ENCODE measurements at places on chromosomes 11 and 22. TPM values are rescaled to one million over a fixed set of nuclear protein-coding genes. Genes with fewer than 3 reads are reported as not detected.

DNA sequence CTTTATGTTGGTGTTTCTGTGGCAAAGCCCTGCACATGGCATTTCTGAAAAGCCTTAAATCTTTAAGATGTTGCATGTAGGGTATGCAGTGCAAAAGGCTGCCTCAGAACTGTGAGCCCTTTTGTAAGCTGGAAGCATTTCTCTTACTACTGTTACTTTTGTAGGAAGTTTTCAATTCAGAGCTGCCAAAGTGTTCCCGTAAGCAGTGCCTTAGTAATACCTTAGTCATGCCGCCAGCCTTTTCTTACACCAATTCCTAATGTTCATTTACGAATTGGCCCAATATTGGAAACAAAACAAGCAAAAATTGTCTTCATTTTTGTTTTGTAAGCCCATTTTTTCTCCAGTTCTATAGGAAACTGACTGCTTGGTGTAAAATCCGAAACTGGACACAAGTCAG, 67.4 kb upstream of the RASSF10 start:
- DNase-seq = no peak

DNA sequence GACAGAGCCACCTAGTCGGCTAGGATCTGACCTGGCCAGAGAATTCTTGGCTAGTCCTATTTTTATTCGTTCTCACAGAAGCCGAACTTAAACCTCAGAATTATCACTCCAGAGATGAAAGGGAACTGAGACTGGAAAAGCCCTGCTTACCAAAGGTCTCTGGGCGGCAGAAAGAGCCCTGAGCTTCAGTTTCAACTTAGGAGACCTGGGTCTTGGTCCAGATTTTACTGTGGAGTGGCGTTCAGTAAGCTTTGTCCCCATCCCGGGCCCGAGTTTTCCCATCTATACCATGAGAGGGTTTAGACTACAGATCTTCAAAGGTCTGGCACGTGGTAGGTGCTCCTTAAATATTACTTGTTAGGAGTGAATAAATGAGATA, 516 bp downstream of the NEU3 start:
- DNase-seq = no peak

GRCh38 chr11:66689661-66690590, 12.2 kb upstream of the RBM4B start:
- DNase-seq = no peak

DNA sequence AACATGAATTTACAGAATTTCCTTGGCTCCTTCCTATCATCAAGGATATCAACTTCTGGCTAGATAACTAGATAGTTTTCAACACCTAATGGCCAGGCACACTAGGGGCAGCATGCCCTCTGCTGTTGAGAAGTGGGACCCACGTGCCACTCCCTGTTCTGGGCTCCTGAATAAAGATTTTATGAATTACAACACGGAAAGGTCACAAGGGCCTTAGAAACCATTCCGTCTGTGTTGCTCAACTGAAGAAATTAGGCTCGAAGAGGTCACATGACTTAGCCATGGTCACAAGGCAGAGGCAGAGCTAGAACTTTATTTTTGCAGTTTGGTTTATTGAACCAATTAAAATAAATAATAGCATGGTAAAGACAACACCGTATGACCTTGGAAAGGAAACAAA, 36.0 kb downstream of the PRCP start:
- DNase-seq = no peak

DNA sequence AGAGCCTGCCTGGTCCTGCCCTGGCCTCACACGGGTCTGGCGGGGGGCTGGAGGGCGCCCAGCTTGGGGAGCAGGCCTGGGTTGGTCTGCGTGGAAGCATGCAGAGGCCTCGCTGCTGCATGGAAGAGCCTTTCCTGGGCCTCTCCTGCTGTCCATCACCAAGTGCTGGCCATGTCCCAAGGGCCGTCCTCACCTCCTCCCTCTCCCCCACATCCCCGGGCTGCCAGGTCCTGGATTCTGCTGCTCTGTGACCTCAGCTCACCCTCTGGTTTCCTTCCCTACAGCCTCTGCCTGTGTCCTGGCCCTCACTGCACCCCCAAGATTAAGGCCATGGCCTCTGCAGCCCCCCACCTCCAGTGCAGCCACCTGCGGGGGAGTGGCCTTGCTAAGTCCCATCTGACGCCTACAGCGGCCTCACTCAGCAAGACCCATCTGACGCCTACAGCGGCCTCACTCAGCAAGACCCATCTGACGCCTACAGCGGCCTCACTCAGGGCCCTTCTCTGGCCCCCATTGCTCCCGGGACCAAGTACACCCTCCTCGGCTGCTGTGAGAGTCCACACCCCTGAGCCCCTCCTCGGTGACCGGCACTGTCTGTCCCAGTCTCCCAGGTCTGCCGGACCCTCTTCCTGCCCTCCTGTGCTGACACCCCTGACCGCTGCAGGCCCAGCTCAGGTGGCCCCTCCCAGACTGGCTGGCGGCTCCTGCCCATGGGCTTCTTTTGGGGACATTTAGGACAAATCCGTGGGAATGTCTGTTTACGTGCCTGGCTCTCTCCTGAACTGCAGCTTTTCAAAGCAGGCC, 119.5 kb upstream of the B3GAT1 start:
- DNase-seq = peak; percentile 23

- peak; percentile 94 for DNase-seq
Measured at GRCh38 chr11:100876815-100877520, 189.9 kb downstream of the ARHGAP42 start.

DNA sequence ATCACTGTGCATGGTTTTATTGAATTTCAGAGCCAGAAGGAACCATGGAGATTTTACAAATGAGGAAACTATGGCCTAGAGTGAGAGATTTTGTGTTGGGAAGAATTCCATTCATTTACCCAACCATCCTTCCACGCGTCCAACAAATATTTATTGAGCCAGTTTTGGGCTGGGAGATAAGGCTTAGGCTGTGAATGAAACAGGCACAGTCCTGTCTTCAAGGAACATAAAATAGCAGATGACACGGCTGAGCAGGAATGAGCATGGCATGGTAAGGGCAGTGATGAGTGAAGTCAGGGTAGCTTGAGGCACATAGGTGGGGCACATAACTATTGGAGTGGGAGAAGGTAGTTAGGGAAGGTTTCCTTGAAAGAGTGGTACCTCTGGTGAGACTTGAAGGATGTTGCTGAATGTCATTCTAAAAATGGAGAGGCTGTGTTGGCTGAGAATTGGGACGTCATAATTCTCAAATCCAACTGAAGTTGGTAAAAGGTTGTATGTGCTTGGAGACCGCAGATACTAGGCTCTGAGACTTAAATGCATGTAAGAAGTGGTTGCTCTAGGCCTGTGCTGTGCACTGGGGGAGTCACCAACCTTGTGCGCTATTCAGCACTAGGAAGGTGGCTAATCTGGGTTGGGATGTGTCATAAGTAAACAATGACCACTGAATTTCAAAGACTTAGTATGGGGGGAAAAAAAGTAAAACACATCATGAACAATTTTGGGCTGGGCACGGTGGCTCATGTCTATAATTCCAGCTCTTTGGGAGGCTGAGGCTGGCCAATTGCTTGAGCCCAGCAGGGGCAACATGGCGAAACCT, 51.9 kb downstream of the TEAD1 start:
- no peak for DNase-seq

- DNase-seq = no peak
Measured at GRCh38 chr11:130653838-130654636, 205.6 kb downstream of the ADAMTS15 start.

DNA sequence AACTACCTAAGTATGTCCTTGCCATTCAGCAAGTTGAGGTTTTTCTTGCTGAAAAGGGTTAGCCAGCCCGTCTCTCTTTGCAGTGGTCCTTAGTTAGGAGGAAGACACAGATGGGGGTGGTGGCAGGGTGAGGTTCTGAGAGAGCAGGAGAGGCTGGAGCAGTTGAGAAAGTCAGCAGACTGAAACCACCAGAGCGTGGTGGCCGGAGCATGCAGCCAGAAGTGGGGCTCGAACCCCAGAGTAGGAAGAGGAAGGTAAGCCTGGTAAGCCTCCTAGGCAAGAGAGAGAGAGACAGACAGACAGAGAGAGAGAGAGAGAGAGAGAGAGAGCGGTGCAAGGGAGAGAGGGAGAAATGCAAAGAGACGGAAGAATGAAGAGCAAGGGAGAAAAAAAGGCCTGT, 9.2 kb upstream of the SCN4B start:
- no peak for DNase-seq

DNA sequence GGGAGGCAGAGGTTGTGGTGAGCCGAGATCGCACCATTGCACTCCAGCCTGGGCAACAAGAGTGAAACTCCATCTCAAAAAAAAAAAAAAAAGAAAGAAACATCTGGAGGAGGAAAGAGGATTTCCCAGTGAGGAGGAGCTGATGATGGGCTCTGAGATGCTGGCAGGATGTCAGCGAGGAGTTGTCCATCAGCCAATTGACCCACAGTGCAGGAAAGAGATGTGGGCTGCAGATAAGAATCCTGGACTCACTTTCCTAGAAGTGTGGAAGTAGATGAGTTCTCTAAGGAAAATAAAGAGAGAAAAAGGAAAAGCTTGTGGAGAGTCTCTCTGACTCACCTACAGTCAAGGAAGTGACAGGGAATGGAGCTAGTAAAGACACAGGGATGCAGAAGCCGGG, 9.7 kb downstream of the IZUMO1R start:
- no peak for DNase-seq

PIH1D2 gene
- 0.89 TPM for polyA plus RNA-seq

GRCh38 chr11:92709329-92709728, 260.1 kb upstream of the MTNR1B start:
- DNase-seq = no peak

DNA sequence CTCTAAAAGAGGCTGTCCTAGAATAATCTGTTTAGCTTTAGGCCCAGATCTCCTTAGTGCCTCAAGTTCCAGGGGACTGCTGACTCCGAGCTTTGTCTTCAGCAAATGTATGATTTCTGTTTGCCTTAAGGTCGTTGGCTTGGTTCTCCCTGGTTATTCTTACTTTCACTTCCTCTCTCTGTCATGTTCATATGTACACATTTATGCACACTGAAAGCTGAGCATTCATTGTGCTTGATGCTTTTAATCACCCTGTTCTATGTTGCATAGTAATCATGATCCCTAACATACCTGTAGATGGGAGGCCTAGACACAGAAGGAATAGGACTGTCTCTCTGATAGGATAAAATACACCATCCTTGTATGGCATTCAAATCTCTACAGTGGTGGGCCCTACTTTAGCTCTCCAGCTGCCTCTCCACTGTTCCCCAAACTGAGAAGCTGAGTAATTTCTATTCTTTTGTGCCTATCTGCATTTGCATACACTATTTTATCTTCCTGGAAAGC, 7.2 kb downstream of the PPFIBP2 start:
- DNase-seq = no peak

DNA sequence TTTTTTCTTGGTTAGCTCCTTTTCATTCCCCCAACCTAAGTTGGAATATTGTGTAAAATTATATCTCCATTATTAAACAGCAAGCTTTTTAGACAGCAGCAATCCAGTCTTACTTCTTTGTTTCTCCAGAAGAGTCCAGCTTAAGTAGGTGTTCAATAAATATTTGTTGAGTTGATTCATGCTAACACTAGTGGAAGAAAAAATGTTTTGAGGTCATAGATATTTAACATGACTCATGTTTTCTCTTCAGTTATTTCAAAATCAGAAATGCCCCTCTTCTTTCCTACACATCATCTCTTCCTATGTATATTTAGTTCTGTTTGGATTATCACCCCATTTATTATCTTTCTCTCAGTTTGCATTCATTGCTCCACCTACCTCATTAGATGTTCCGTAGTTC, 20.3 kb downstream of the CCDC83 start:
- no peak for DNase-seq

C11orf97 gene
- not detected for polyA plus RNA-seq

KRTAP5-2 gene
- not detected for polyA plus RNA-seq

GRCh38 chr11:26806219-26806618, 84.4 kb upstream of the SLC5A12 start:
- peak; percentile 23 for DNase-seq

RAB39A gene
- polyA plus RNA-seq = 0.65 TPM

GRCh38 chr11:58043379-58043778, 12.6 kb downstream of the OR6Q1 start:
- no peak for DNase-seq

GRCh38 chr11:113615098-113615497, 91.0 kb downstream of the TMPRSS5 start:
- DNase-seq = peak; percentile 6

GRCh38 chr11:66118847-66119246, 48.8 kb downstream of the PACS1 start:
- no peak for DNase-seq

GRCh38 chr22:36055376-36056295, 27.0 kb upstream of the RBFOX2 start:
- DNase-seq = peak; percentile 48

GRCh38 chr11:34251589-34251980, 106.2 kb downstream of the ABTB2 start:
- no peak for DNase-seq

- DNase-seq = peak; percentile 70
Measured at GRCh38 chr11:62602141-62603071, 741 bp upstream of the MTA2 start.

DNA sequence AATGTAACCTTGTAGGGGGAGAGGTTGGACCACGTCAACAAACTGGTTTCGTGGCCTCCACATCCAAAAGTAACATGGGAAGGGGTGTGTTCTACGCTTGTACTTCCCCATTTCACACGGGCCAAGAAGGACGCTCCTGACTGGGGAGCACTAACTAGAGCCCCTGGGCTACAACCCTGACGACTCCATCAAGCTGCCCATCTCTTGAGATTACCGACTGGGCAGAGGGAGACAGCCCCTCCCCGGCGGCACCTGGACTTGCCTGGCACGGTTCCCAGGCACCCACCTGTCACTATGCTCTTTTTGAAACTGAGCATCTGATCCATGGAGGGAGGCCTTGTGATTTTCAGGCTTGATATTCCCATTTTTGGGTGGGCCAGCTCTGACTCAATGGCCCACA, 68.5 kb downstream of the SHANK2 start:
- DNase-seq = no peak

DNA sequence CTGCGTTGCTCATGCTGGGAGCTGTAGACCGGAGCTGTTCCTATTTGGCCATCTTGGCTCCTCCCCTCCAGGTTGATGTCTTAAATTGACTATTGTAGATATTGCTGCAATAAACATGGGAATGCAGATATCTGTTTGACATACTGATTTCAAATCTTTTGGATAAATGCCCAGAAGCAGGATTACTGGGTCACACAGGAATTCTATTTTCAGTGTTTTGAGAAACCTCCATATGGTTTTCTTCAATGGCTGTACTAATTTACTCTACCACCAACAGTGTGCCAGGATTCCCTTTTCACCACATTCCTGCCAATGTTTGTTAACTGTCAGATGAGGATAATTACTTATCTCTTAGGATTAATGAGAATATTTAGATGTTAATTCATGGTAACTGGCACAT, 467.0 kb downstream of the LUZP2 start:
- no peak for DNase-seq

DNA sequence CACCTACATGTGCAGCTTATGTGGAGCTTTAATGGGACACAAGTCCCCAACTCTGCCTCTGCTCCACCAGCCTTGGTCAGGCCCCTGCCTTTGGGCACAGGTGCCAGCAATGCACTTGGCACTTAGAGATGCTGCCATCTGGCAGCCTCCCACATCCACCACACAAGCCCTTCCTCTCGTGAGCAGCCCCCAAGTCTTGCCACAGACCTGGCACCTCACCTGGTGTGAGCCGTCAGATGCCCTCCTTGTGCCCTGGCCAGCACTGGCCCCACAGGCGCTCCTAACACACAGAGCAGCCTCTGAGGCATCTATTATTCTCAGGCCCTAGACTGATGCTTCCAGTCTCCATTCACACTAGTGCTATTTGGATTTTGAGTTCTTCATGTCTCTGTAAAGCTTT, 24.5 kb upstream of the SERPIND1 start:
- no peak for DNase-seq

ALDH3B2 gene
- polyA plus RNA-seq = not detected

Measured in muscle of back (tissue), 13 donors.